ENCODE measurements at places on chromosomes 5 and 9.

- DNase-seq, result no peak
Measured at GRCh38 chr9:98148486-98148885, 29.5 kb upstream of the TRIM14 start.

DNA sequence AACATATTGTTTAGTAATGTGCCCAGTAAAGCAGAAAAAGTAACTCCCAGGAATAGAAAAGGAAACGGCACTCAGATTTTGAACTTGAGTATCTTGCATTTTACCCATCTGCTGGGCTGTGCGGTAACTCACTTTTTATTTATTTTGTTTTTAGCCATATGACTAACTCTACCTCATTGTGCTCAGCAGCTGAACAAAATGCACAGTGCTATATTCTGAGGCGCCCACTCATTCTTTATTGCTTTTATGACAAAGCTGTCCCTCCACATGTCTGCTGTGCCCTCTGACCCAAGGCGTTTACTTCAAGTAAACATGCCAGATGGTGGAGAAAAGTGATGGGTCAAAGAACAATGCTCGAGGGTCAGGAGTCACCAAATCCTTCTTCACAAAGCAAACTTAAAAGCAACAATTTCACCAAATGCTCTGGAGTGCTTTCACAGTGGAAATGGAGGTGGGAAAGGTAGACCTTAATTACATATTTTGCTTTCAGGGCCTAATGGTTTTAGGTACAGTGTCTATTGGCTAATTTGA lies 215.2 kb upstream of the ELAVL2 start:
- no peak for DNase-seq

GRCh38 chr5:138275895-138276294 lies 1.5 kb upstream of the GFRA3 start:
- DNase-seq, result no peak

GRCh38 chr5:146310540-146310939 lies 28.1 kb upstream of the POU4F3 start:
- DNase-seq, result no peak

GRCh38 chr9:99253134-99253533 lies 31.1 kb downstream of the SEC61B start:
- DNase-seq, result no peak

DNA sequence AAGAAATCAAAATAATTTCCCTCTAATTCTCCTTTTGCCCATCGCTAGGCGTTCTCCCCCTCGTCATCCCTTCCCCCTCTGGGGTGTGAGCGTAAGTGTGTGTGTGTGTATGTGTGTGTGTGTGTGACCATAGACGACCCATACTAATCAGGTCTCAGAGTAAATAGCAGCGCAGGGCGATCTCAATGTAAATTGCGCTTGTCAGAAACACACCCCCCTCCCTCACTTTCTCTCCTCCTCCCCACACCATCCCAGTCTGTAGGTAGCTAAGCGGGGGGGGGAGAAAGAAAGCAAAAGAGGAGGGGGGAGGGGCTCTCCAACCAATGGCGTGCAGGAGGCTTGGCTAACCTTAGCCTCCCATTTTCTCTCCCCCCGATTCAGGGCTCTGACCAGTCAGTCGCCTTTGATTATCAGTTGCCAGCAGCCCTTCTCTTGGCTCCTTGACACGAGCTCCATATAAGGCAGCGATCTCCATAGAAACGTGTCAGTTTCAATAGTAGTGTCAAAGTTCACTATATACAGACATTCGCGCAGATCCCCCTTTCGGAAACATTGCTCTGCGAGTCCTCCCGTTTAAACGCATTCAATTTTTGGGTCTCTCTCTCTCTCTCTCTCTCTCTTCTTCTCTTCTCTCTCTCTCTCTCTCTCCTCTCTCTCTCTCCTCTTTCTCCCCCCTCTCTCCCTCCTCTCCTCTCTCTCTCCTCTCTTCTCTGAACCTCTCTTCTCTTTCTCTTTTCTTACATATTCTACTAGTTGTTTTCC lies at the start of gene NR2F1:
Gene NR2F1 (plus strand): TSS at position 546 of the 762 bp plus-strand sequence. CDS start 1,802 bp downstream, outside the sequence.
- DNase-seq, result no peak

DNA sequence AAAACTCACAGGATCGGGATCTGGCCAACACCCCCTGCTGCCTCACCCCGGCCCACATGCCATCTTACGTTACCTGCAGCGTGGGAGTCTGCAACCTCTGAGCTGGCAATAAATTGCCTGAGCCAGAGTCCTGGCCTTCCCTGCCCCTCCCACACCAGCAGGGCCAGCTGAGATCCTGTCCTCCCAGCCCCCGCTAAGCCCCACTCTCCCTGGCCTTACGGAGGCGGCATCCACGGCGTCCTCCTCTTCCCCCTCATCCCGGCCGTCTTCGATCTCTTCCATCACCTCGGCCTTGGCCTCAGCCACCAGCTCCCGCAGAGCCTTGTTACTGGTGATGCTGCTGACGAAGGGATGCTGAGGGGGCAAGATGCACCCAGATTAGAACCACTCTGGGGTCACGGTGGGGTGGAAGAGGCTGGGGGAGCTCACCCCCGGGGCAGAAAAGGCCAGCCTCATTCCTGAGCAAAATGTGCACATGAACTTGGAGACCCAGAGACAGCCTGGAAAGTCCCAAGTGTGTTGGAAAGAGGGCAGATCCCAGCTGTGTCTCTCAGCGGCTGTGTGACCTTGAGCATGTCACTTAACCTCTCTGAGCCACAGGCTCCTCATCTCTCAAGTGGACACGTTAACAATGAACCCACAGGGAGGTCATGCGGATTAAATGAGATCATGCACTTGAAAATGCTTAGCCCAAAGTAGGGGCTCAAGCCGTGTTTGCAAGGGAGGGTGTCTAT lies 89.9 kb upstream of the FBXW11 start:
- DNase-seq, result no peak

GRCh38 chr9:16202914-16203728 lies 650.3 kb downstream of the CCDC171 start:
- no peak for DNase-seq

- no peak for DNase-seq
Measured at GRCh38 chr5:38953426-38954012, 107.7 kb downstream of the OSMR start.

- DNase-seq, result no peak
Measured at GRCh38 chr5:36950586-36951457, 74.3 kb downstream of the NIPBL start.

- DNase-seq, result no peak
Measured at GRCh38 chr5:73214306-73214705, 41.3 kb downstream of the TMEM174 start.

- DNase-seq, result peak; percentile 51
Measured at GRCh38 chr5:91170266-91170665, 212.9 kb downstream of the ARRDC3 start.

DNA sequence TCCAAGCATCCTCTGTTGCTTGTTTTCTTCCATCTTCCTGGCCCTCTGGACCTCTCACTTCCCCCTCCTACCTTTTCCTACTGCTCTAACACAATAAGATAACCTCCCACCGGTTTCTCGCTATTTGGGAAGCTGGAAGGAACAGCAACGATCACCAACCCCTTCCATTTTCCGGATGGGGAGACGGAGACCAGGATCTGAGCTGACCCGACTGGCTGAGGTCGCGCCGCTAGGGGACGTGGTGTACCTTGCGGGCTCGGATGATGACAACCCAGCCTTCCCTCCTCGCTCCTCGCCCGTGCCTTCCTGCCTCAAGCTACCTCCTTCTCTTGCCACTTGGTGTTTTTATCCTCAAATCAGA lies 1.9 kb downstream of the LPAR1 start:
- no peak for DNase-seq

DNA sequence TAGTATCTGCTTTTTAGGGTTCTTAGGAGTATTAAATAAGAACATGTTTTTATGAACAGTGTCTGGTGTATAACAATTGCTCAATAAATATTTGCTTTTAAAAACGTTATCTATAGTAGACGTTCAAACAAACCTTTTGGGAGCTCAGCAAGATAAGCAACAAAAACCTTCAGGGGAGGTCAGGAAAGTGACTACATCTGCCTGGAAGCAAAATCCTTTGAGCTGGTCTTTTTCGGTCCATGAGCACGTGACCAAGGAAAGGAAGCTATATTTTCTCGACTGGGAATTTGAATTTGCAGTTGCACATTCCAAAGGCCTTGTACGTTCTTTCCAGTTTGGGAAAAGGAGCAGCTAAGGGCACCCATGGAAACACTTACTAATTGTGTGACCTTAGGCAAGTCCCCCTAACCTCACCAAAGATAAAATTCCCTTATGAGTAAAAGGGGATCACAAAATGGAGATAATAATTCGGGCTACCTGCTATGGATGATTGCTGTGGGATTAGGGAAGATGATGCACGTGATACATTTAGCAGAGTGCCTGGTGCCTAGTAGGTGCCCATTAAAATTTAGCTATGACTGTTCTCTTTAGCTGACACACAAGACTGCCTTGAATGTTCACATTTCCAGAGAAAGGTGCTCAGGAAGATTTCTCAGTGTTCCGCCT lies 45.4 kb downstream of the PTTG1 start:
- DNase-seq, result no peak

GRCh38 chr5:145666591-145666990 lies 168.6 kb downstream of the PRELID2 start:
- DNase-seq, result no peak

GRCh38 chr5:33321026-33321425 lies 119.7 kb upstream of the TARS1 start:
- DNase-seq, result no peak

DNA sequence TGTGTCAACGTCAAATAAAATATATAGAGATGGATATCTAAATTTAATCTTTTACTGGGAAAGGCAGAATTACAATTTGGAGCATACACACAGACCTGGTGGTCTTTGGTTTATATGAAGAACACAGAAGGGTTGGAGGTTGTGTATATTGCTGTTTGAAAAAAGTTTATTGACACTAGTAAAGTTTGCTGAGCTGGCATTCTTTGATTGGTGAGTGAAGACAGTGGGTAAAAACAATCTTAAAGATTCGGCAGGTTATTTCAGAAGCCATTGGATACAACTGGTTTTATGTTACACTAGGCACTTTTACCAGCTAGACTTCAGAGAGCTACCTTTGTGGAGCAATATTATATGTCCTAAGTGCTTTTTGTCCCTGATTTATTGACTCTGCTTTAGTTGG lies 27.2 kb downstream of the IZUMO3 start:
- DNase-seq, result no peak

DNA sequence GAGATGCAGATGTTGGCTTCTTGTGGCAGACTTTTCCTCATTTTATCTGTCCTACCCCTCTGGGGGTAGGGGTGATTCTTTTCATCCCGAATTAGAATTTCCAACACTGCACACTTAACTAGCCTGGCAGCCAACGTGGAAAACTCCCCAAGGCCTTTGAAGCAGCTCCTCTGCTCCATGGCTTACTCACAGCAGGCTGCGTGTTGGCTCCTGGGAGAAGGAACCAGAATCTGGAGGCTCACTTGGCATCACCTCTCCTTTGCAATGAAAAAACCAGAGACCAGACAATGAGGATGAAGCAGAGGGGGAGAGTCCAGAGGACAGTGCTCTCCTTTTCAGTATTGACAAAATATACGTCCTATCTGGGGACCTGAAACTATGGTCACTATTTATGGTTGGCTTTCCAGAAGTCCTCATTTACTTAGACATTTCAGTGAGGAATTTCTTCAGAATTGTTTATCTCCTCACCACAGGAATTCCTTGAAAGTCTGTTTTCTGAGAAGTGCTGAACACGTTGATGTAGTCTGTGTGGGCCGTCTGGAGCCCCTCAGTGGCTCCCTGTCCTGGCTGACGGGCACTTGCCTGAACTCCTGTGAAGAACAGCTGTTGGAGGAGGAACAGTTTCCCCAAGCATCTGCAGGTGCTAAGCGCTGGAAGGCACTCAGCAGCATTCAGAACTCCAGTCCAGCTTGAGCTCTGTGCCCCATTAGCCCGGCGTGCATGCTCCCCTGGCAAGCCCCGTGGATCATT lies 231.3 kb downstream of the RFK start:
- DNase-seq, result no peak

- no peak for DNase-seq
Measured at GRCh38 chr9:89395931-89396710, 77.8 kb downstream of the SECISBP2 start.

- no peak for DNase-seq
Measured at GRCh38 chr9:131348631-131349521, 45.0 kb upstream of the PRRC2B start.

- DNase-seq, result no peak
Measured at GRCh38 chr5:36585701-36586100, 20.7 kb upstream of the SLC1A3 start.

DNA sequence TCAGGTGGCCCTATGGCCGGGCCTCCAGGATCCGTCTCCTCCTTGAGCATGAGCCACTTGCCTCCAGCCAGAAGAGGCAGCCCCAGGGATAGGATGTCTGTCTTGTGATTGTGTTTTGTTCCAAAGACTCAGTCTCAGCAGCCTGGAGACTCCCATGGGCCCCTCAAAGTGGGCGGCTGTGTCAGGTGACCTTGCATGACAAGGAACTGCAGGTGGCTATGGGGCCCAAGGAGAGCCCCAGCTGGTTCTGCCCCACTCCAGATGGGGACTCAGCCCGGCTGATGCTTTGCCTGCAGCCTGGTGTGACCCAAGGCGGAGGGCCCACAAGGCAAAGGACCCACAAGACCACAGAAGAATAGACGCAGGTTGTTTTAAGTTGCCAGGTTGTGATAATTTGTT lies 284.3 kb upstream of the IRX4 start:
- no peak for DNase-seq

DNA sequence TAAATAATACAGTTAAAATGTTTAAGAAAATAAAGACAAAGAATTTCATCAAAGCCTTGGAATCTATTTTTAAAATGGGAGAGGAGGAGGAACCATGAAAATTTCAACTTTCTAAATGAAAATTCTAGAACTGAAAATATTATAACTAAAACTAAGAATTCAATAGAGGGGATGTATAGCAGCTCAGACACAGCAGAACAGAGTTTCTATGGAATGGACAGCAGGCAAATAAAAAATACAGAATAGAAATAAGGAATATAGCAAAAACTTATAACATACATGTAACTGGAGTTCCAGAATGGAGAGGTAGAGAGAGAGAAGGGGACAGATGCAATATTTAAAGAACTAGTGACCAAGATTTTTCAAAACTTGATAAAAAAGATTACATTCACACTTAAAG lies 1.4 kb upstream of the RANBP17 start:
- DNase-seq, result no peak

- DNase-seq, result no peak
Measured at GRCh38 chr5:168807287-168807686, 228.1 kb upstream of the PANK3 start.

- DNase-seq, result no peak
Measured at GRCh38 chr9:127868278-127868902, 9.1 kb downstream of the AK1 start.

DNA sequence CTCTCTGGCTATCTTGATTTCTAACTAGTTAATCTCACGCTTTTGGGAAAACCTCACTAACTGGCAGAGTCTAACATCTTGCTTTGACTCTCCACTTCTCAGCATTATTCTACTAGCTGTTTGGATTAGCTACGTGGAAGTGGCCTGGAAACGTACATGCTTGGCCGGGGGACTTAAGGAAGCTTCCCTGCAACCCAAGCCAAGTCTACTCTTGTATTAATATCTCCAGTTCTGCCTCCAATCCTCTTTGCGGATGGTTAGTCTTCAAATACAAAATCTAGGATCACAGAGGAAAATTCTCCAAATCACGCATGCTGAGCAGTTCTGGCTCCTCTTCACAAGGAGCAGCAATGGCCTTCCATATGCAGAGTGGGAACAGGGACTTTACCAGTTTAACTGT lies 51.8 kb upstream of the RETREG1 start:
- no peak for DNase-seq

Measured in hematopoietic multipotent progenitor cell (in vitro differentiated cells).